ENCODE measurements at places on chromosomes 13 and 19.
A peak's percentile ranks its signal among the peaks of the same experiment; 100 is the strongest.

- no peaks in the 10 kb centered on the region for H3K4me1 ChIP-seq
- no peaks in the 10 kb centered on the region for H3K27me3 ChIP-seq
- H3K27ac ChIP-seq, result no peak overlapping the region
- no peak for DNase-seq
- H3K4me3 ChIP-seq, result no peak overlapping the region
Measured at GRCh38 chr13:81409284-81409683, 1068.4 kb upstream of the SPRY2 start.

- peaks cover 10% of the 10 kb centered on the region for H3K36me3 ChIP-seq
- H3K4me1 ChIP-seq, result peaks cover 6% of the 10 kb centered on the region
- no peak overlapping the region for H3K4me3 ChIP-seq
- no peaks in the 10 kb centered on the region for H3K27me3 ChIP-seq
Measured at GRCh38 chr13:32581177-32581786, 5.0 kb upstream of the PDS5B start.

- DNase-seq, result no peak
- no peaks in the 10 kb centered on the region for H3K27me3 ChIP-seq
- H3K27ac ChIP-seq, result no peak overlapping the region
- no peaks in the 10 kb centered on the region for H3K36me3 ChIP-seq
- no peak overlapping the region for H3K4me3 ChIP-seq
Measured at GRCh38 chr13:35732565-35732964, 256.1 kb upstream of the MAB21L1 start.

GRCh38 chr13:51942189-51942588 lies 69.1 kb downstream of the ATP7B start:
- H3K27me3 ChIP-seq, result peaks cover 58% of the 10 kb centered on the region
- H3K4me1 ChIP-seq, result peaks cover 23% of the 10 kb centered on the region
- no peak for DNase-seq
- peak overlapping the region; percentile 62 for H3K4me3 ChIP-seq
- H3K36me3 ChIP-seq, result no peaks in the 10 kb centered on the region

DNA sequence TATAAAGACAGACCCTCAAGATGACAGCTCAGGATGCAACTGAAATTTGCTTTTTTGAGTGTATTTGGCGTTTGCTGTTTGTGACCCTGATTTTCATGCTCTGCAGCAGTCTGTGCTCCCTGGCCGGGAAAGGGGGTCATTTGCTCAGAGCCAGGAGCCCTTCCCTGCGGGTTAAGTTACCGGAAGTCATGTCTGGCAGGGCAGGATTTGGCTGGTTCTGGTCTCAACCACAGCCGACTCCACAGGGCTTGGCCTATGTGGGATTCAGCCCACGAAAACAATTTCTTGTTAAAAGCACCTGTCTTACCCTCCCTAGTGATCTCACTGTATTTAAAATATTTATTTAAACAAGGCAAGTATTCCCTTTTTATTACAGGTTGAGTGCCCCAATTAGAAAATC lies 22.6 kb downstream of the MCF2L start:
- no peak overlapping the region for H3K4me3 ChIP-seq
- peaks cover 17% of the 10 kb centered on the region for H3K27me3 ChIP-seq
- no peak overlapping the region for H3K27ac ChIP-seq
- DNase-seq, result no peak
- H3K4me1 ChIP-seq, result no peaks in the 10 kb centered on the region
- H3K36me3 ChIP-seq, result no peaks in the 10 kb centered on the region

- H3K36me3 ChIP-seq, result no peaks in the 10 kb centered on the region
- no peaks in the 10 kb centered on the region for H3K27me3 ChIP-seq
- DNase-seq, result peak; percentile 46
Measured at GRCh38 chr19:45569619-45570421, 14.8 kb downstream of the OPA3 start.

DNA sequence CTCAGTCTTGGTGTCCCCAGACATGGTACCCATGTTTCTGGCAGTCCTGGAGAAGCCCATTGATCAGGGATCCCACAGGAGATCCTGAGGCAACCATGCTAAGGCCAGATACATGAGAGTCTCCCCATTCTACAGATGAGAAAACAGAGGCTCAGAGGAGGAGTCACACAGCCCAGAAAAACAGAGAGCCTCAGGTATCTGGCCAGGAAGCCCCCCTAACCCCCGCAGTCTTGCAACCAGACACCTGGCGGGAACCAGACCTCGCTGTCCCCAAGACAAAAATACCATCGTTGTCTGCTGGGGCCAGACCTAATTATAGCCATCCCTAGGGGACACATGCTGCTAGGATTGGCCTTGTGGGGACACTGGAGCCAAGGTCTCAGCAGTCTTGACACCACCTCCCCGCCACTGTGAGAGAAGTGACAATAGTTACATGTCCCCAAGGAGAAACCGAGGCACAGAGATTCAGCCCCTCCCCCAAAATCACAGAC lies 1.6 kb upstream of the PDE4C start:
- peaks cover 86% of the 10 kb centered on the region for H3K27me3 ChIP-seq
- DNase-seq, result no peak
- peaks cover 26% of the 10 kb centered on the region for H3K4me1 ChIP-seq
- H3K36me3 ChIP-seq, result peaks cover 2% of the 10 kb centered on the region
- no peak overlapping the region for H3K27ac ChIP-seq
- no peak overlapping the region for H3K4me3 ChIP-seq

DNA sequence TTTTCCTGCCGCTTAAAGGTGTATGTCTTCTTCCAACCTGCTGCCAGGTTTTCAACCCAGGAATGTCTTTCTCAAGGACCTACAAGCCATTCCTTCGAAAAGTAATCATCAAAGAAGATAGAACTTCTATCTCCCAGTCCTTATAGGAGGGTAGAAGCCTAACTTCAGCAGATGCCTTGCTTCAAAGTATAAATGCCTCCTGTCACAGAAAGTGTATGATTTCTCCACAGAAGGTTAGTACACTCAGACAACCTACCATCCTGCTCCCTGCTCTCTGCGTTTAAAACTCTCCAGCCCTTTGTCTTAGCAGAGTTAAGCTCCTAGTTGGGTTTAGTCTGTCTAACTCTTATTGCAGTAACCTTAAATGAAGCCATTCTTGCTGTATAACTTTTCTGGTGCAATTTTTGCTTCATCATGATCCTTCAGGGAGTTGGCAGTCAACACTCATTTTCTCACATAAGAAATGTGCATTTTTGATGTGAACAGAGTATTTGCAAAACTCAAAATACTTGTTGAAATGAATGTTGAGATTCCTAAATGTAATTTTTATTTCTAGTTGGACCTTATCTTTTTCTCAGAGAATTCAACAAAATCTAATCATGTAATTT lies 737.5 kb downstream of the LIG4 start:
- H3K27me3 ChIP-seq, result no peaks in the 10 kb centered on the region
- no peaks in the 10 kb centered on the region for H3K4me1 ChIP-seq
- DNase-seq, result no peak

DNA sequence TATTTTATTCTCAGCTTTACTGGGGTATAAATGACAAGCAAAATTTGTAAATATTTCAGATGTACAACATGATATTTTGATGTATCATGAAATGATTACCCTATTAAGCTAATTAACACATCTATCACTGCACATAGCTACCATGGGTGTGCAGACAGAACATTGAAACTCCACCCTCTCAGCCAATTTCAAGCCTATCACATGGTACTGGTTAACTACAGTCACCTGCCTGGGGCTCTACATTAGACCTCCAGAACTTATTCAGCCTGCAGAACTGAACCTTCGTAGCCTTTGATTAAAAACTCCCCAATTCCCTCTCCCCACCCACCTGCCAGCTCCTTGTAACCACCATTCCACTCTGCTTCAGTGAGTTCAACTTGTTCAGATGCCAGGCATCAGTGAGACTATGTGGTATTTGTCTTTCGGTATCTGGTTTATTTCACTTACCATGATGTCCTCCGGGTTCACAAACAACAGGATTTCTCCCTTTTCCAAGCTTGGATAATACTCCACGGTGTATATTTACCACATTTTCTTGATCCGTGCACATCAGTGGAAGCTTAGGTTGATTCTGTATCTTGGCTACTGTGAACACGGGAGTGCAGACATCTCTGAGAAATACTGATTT lies 19.2 kb downstream of the RAB20 start:
- no peaks in the 10 kb centered on the region for H3K4me1 ChIP-seq
- no peak for DNase-seq

GRCh38 chr19:4577020-4577782 lies 17.7 kb upstream of the SEMA6B start:
- H3K36me3 ChIP-seq, result no peaks in the 10 kb centered on the region
- no peak overlapping the region for H3K4me3 ChIP-seq
- no peak overlapping the region for H3K27ac ChIP-seq

DNA sequence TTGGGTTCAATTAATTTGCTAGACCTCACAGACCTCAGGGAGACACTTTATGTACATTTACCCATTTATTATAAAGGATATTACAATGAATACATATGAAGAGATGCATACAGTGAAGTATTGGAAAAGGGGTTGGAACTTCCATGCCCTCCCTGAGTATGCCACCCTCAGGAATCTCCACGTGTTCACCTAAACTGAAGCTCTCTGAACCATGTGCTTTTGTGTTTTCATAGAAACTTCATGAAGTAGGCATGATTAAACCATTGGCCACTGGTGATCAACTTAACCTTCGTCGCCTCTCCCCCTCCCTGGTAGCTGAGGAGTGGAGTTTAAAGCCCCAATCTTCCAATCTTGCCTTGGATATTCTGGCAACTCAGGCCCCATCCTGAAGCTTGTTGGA lies 20.3 kb downstream of the ZNF160 start:
- peaks cover 50% of the 10 kb centered on the region for H3K36me3 ChIP-seq
- H3K27me3 ChIP-seq, result no peaks in the 10 kb centered on the region
- peak overlapping the region; percentile 53 for H3K27ac ChIP-seq
- H3K4me3 ChIP-seq, result no peak overlapping the region
- H3K4me1 ChIP-seq, result peaks cover 37% of the 10 kb centered on the region

- peaks cover 33% of the 10 kb centered on the region for H3K27me3 ChIP-seq
- no peak overlapping the region for H3K27ac ChIP-seq
- no peaks in the 10 kb centered on the region for H3K4me1 ChIP-seq
- peaks cover 5% of the 10 kb centered on the region for H3K36me3 ChIP-seq
- no peak for DNase-seq
Measured at GRCh38 chr13:113888701-113889330, 24.9 kb upstream of the GAS6 start.

- no peak for DNase-seq
- H3K27ac ChIP-seq, result peak overlapping the region; percentile 29
- H3K4me1 ChIP-seq, result peaks cover 42% of the 10 kb centered on the region
- no peak overlapping the region for H3K4me3 ChIP-seq
- no peaks in the 10 kb centered on the region for H3K27me3 ChIP-seq
Measured at GRCh38 chr13:112573710-112574109, 14.2 kb downstream of the TUBGCP3 start.

DNA sequence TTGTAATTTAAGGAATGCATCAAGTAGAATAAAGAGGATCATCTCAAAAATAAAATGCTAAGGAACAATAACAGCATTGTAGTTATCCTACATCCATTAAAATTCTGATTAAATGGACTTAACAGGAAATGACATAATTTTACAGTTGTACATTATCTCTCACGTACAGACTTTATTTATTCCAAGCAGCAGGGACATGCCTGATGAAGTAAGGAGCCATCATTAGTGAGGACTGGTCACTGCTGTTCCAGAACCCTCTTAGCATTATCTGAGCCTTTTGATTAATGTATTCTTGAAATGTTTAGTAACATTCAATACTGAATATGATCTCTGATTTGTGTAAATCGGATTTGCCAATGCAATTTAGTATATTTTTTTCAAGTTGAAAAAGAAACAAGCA lies 516.1 kb downstream of the DACH1 start:
- H3K27ac ChIP-seq, result no peak overlapping the region
- H3K4me1 ChIP-seq, result no peaks in the 10 kb centered on the region
- no peak overlapping the region for H3K4me3 ChIP-seq
- H3K27me3 ChIP-seq, result no peaks in the 10 kb centered on the region
- no peak for DNase-seq

GRCh38 chr13:75691183-75691582 lies 55.1 kb downstream of the LMO7 start:
- no peak for DNase-seq
- no peaks in the 10 kb centered on the region for H3K4me1 ChIP-seq
- H3K36me3 ChIP-seq, result no peaks in the 10 kb centered on the region
- H3K27me3 ChIP-seq, result no peaks in the 10 kb centered on the region

GRCh38 chr19:38849860-38850435 lies at the start of gene HNRNPL:
Gene HNRNPL, minus strand, starts transcription at chr19:38849986. Its CDS starts 20 bp downstream, at chr19:38849966.
- H3K27me3 ChIP-seq, result no peaks in the 10 kb centered on the region
- H3K36me3 ChIP-seq, result peaks cover 79% of the 10 kb centered on the region
- peak within 1 kb of the TSS; percentile 100 for H3K27ac ChIP-seq

- no peaks in the 10 kb centered on the region for H3K27me3 ChIP-seq
- peaks cover 1% of the 10 kb centered on the region for H3K36me3 ChIP-seq
- no peak for DNase-seq
- no peak overlapping the region for H3K4me3 ChIP-seq
- H3K4me1 ChIP-seq, result peaks cover 13% of the 10 kb centered on the region
- H3K27ac ChIP-seq, result no peak overlapping the region
Measured at GRCh38 chr19:2549701-2550191, 73.8 kb downstream of the GADD45B start.

- H3K4me1 ChIP-seq, result no peaks in the 10 kb centered on the region
- no peaks in the 10 kb centered on the region for H3K36me3 ChIP-seq
- H3K4me3 ChIP-seq, result no peak overlapping the region
- DNase-seq, result no peak
- no peak overlapping the region for H3K27ac ChIP-seq
Measured at GRCh38 chr19:57382806-57383488, 6.7 kb upstream of the ZNF548 start.

DNA sequence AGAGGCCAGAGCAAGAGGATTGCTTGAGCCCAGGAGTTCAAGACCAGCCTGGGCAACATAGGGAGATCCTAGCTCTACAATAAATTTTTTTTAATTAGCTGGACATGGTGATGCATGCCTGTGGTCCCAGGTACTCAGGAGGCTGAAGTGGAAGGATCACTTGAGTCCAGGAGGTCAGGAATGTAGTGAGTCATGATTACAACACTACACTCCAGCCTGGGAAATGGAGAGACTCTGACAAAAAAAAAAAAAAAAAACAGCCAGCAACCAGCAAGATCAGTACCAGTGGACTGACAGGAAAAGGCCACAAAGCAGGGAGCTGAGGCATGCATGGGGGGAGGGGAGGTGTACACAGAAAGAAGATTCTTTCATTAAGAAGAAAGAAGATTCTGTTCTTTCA lies 52.7 kb upstream of the RFXAP start:
- peaks cover 42% of the 10 kb centered on the region for H3K27me3 ChIP-seq
- no peaks in the 10 kb centered on the region for H3K36me3 ChIP-seq
- no peak overlapping the region for H3K4me3 ChIP-seq

Measured in effector memory CD8-positive, alpha-beta T cell (primary cell).